ENCODE measurements at places on chromosomes 5 and 9.
A peak's percentile ranks its signal among the peaks of the same experiment; 100 is the strongest.

GRCh38 chr9:108813951-108814601 is 41.7 kb downstream of the ACTL7B start:
- peak; percentile 19 for DNase-seq

GRCh38 chr9:30575691-30576090 is 1808.8 kb upstream of the ACO1 start:
- DNase-seq, result no peak

DNA sequence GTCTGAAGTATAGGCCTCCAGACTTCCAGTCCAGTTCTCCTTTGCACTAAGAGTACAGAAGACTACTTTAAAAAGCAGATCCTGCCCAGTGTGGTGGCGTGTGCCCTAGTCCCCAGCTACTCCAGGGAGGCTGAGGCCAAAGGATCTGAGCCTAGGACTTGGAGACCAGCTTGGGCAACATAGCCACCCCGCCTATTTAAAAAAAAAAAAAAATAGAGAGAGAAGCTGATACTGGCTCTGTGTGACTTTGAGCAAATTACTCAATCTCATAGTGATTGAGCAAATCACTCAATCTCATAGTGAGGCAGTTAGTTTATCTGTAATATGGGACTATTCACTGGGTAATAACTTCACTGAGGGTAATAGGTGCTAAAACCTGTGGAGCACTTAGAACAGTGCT is 43.6 kb upstream of the KDM4C start:
- DNase-seq, result no peak

- no peak for DNase-seq
These were observed 261.9 kb upstream of the ZNF462 start for GRCh38 chr9:106600955-106601560.

- no peak for DNase-seq
These were observed 254.4 kb upstream of the GRAMD2B start for GRCh38 chr5:126168785-126169184.

DNA sequence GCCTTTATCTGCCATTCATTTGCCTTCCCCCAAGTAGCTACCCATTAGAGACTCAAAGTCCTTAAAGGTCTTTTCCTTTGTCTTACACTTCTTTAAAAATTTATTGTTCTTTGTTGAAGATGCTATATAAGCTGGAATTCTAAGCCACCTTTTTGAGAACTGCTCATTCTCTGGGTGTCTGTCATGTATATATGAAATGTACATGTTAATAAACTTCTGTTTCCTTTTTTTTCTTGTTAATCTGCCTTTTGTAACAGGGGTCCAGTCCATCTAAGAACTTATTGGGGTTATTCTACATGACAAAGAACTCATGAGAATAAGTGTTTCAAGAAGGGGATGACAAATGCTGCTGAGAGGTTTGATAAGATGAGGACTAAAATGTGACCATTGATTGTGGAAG is 41.5 kb downstream of the PCDHAC2 start:
- no peak for DNase-seq

DNA sequence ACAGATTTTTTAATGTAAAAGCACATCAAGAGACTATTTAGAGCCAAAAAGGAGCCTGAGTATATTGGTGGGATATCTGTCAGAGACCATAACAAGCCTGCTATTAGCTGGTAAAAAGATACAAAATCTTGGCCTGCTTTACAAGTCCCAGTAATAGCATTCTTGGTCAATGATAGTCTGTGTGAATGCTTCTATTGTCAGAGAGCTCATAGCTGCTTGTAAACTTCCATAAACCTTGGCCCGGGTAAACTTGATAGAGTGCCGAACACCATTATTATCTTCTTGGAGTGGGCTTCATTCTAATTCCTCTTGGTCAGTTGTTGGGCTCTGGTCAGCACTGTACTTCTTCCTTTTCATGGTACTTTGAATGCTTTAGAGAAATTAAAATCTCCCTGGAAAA is 64.0 kb downstream of the UBAP1 start:
- DNase-seq, result no peak

DNA sequence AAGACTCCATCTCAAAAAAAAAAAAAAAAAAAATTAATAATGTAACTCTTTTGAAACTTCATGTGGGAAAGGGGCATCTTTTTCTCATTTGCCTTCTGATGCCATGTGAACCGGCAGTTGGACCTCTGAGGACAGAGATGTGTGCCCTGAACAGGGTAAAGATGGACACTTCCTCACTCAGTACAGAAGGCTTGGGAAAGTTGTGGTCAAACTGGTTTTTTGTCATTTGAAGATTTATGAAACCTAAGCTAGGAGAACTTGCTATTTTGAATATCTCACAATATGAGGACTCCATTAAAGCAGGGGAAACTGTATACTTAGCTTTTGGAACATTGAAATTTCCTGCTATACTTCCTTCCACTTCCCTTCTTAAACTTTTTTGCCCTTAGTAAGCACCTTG is 147.5 kb upstream of the ALDH1B1 start:
- no peak for DNase-seq

- DNase-seq, result no peak
These were observed 48.9 kb downstream of the SMC2 start for GRCh38 chr9:104142799-104143549.

GRCh38 chr9:69141851-69142250 is 32.2 kb upstream of the TJP2 start:
- no peak for DNase-seq

GRCh38 chr9:81053298-81054025 is 635.9 kb downstream of the TLE1 start:
- DNase-seq, result no peak

DNA sequence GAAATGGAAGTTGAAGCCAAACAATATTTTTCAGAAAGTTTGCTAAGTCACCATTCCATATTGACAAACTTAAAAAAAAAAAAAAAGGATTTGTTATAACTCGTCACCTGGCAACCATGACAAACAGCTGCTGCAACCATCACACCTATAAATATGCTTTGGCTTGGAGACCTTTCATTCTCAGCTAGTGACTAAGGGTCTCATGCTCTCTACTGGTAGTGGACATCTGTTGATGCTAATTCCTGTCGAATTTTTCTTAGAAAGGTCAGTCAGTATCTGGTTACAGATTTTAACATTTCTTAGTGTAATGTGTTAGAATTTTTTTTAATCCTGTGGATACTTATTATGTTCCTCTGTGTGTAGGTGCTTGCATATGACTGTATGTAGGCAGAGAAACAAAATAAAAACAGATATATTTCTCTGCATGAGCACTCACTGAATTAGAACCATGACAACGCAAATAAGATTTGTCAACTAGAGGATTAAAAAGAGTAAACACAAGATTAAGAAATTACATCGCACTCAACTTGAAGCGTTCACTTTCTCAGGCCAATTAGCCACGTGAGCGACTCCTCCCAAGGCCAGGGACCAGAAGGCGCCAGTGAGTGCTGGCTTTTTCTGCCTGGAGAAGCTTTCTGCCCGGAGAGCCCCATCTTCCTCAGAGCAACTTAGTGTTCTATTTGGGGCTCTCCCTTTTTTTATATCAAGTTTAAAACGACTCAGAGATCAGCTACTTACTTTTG is 27.0 kb upstream of the ZNF622 start:
- DNase-seq, result peak; percentile 2

DNA sequence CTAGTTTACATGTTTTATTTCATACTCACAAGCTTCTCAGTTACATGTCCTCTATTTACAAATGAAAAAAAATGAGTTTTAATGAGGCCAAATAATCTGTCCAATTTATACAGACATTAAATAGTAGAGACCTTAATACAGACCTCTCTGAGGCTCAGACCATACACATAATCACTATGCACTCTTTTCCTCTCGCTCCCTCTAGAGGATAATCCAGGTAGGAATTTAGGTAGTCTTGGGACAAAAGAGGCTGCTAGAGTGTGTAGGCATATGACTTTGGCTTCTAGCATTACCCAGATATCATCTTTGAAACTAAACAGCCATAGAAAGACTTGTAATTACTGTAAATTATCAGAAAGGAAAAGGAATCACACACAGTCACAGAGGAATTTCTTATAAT is 444.7 kb downstream of the HINT1 start:
- DNase-seq, result no peak

DNA sequence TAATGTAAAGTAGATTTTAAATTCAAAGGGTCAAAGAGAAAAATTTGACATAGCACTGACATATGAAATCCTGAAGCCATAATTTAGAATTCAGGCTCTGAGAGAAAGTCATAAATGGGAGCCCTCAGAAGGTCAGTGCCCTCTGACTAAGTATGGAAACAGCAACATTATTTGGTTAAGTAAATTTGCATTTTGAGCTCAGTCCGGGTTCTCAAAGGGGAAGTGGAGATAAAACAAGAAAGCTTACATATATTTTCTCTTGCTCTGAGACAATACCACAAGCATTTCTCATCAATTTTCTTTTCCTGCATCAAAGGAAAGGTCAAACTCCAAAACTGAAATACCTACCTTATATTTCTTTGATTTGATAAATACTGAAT is 348.0 kb downstream of the SEMA5A start:
- no peak for DNase-seq

GRCh38 chr9:98867429-98868168 is 60.1 kb downstream of the GALNT12 start:
- DNase-seq, result peak; percentile 7

Data from C1 segment of cervical spinal cord (tissue), 14 donors.